ENCODE measurements at places on chromosomes 6 and 20.

GRCh38 chr6:73109659-73110058, 115.6 kb downstream of the KHDC1L start:
- no peak for DNase-seq

GRCh38 chr6:66849843-66850242, 1142.8 kb upstream of the EYS start:
- no peak for DNase-seq

- no peak for DNase-seq
These were observed 83.6 kb downstream of the PFDN4 start for GRCh38 chr20:54291339-54292010.

- DNase-seq = no peak
These were observed 8.7 kb downstream of the CPNE5 start for GRCh38 chr6:36830577-36830976.

GRCh38 chr6:686497-686896, 6.4 kb downstream of the EXOC2 start:
- no peak for DNase-seq

DNA sequence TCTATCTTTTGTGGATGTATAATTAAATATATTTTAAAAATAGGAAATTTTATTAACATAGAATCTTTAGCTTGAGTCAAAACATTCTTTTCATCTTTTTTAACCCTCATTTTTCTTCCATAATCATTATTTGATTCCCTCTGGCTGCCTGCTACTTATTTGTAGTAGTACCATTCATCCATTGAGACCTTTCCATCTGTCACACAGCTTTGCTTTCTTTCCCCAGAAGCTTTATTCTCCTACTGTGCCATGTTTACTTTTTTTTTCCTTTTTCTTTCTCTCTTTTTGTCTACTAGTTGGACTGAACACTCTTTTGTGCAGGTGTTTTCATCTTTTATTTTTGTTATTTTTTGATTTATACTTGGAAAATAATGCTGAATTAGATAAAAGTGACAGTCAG, 522.6 kb upstream of the MMS22L start:
- DNase-seq = no peak

DNA sequence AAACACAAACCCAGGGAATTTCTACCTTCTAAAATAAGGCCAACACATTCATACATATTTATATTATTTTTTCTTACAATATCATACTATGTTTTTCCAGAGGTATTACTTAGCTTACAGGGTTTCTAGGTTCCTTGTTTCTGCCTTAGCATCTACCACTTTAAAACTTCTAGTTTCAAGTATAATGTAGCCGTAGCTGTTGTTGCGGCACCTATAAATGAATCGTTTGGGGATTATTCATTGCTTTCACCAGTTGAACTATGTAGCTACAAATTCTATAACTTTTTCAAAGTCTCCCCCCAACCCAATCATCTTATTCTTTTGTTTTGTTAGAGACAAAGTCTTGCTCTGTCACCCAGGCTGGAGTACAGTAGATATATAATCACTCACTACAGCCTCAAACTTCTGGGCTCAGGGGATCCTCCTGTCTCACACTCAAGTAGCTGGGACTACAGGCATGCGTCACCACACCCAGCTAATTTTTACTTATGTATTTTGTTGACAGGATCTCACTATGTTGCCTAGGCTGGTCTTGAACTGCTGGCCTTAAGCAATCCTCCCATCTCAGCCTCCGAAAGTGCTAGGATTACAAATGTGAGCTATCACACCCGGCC, 43.9 kb downstream of the TNFAIP3 start:
- DNase-seq = no peak

GRCh38 chr20:31606804-31607639, 1.9 kb downstream of the ID1 start:
- DNase-seq = no peak

GRCh38 chr6:148898376-148899014, 151.7 kb downstream of the UST start:
- no peak for DNase-seq

- DNase-seq = no peak
These were observed 3.8 kb upstream of the OGFRL1 start for GRCh38 chr6:71284785-71285184.

DNA sequence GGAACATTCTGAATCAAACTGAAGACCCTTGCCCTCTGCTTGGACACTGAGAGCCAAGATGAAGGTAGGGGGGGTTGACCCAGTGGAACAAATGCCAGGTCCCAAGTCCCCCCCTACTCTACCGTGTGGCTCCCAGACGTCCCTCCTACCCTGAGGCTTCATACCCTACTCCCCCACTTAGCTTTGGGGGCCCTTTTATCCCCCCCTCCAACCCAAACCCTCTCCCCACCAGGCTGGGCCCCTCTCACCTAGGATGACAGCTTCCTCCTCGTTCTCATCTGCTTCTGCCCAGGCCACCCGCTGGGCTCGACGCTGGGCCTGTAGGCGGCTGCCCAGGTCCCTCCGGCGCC, 1.5 kb downstream of the DDRGK1 start:
- DNase-seq = no peak

DNA sequence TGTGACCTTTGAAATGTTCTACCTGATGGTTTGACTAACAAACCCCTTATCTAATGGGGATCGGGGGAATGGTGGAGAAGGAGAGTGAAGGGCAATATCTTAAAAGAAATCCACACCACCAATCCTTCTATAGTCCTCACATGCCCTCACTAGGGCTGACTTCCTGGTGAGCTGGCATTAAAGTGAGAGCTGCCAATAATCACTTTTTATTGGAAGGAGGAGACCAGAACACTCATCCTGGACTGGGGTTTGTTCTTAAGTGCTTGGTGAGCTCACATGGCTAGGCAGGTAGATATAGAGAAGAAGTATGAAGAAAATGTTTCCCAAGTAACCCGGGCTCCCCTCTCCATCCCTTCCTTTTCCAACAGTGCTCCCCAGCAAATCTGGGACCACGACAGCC, 49.8 kb downstream of the SCGN start:
- no peak for DNase-seq

GRCh38 chr6:7224731-7225130, 88.3 kb downstream of the SSR1 start:
- DNase-seq = no peak

GRCh38 chr20:47768016-47768824, 17.1 kb downstream of the SULF2 start:
- no peak for DNase-seq

DNA sequence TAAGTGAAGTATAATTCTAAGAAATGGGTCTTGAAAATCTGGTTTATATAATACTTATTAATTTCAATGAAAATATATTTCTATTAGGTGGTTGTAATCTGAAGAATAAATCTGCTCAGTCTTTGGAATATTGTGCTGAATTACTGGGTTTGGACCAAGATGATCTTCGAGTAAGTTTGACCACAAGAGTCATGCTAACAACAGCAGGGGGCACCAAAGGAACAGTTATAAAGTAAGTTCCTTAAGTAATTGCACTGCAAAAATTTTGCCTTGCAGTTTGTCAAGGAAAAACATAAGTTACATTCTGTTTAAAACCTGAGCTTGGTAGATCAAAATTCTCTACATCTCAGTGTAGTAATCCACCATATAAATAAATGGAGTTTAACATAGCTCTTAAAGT, 106.0 kb downstream of the MYO6 start:
- peak; percentile 44 for DNase-seq

DNA sequence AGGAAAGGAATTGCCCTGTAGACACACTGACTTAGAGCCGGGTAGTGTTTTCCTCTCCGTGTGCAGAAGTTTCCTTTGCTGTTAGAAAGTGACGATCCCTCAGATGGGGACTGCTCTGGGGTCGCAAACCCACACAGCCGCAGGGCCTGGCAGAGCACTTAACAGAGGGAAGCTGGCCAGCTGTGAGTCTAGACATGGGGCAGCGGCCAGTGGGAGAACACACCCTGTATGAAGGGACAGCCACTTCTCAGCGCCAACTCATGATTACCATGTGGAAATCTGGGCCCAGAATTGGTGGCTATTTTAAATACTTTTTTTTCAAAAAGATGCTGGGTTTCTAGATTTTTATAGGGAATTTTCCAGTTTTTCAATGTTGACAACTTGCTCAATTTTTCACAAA, 39.4 kb downstream of the SLC9A8 start:
- DNase-seq = no peak

- DNase-seq = no peak
These were observed 21.7 kb upstream of the NOL4L start for GRCh38 chr20:32606790-32607189.

GRCh38 chr6:146903451-146903850, 300.8 kb upstream of the STXBP5 start:
- no peak for DNase-seq

DNA sequence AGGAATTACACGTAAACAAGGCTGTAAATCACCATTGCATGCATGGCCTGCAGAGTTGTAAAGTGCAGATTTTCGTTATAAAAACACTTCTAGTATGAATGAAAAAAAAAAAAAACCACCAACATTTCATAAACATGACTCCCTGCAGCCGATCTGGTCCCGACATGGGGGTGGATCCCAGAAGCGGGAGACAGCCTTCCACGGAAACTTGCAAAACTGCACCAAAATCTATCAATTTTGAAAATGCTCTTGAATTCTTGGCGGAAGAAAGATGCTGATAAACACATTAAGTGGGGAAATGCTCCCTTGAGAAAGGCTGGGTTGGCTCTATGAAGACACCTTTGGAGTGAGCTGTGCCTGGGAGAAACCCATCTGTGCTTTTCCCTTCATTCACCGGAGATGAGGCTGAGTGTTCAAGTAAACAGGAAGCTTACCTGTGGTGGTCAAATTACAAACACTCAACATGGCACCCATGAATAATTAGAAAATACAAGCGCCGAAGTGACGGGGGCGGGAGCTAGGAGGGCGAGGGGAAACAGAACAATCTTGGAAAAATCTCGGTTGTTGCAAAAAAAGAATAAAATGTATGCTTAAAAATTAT, 845 bp upstream of the ANKRD60 start:
- DNase-seq = no peak

GRCh38 chr6:46909371-46909770, 12.4 kb downstream of the ADGRF5 start:
- peak; percentile 10 for DNase-seq

DNA sequence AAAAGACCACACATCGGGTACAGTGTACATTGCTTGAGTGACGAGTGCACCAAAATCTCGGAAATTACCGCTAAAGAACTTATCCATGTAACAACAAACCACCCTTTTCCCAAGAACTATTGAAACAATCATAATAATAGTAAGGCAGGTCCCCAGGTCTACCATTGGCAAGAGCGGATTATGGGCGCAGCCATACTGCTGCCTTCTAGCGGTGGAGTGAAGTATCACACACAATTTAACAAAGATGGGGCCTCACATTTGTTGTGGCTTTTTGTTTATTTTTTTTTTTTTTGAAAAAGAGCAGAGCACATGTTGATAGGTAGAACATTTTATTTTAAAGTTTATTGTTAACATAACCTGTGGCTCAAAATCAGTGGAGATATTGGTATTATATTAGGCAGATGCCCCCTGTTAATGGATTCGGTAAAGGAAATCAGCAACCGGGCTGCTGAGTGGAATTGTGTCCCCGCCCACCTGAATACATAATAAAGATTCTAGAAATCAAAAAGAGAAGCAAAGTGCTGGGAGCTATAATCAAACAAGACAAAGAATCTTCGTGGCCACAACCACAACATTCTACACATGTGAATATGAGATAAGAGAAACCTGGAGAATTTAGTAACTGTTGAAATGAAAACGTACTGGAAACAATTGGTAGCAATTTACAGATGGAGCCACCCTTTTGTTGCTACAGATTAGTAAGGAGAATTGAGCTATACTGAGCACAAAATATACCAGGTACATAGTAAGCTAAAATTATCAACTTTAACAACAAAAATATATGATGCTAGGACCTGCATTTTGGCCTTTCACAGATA, 94.2 kb upstream of the EXOC2 start:
- DNase-seq = no peak

DNA sequence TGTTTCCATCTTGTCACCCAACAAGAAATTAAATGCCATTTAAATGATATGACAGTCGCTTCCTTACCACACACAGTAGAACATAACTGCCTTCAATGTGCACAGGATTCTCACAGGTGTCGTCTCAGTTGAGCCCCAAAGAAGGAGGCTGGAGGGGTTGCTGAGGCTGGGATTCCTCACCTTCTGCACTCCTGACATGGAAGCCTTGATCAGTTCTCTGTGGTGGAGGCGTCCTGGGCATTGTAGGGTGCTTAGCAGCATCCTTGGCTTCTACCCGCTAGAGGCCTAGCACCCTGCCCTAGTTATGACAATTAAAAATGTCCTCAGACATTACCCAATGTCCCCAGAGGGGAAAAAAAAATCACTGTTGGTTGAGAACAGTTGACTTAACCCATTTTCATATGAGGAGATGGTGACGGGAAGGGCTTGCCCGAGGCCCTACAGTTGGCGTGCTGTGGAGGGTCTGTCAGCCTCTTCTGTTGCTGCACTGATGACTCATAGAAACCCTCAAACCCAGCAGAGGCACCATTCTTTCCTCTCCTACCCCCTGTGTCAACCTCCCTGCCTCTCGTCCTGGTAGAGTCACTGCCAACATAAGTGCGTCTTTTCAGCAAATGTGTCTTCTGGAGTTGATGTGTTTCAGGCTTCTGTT, 19.3 kb upstream of the ZNF831 start:
- DNase-seq = no peak

GRCh38 chr6:167690931-167691330, 135.8 kb upstream of the AFDN start:
- no peak for DNase-seq

- peak; percentile 84 for DNase-seq
These were observed 6.3 kb downstream of the TNFAIP3 start for GRCh38 chr6:137873273-137873762.

- no peak for DNase-seq
These were observed 105.7 kb upstream of the SNX9 start for GRCh38 chr6:157717340-157717748.

DNA sequence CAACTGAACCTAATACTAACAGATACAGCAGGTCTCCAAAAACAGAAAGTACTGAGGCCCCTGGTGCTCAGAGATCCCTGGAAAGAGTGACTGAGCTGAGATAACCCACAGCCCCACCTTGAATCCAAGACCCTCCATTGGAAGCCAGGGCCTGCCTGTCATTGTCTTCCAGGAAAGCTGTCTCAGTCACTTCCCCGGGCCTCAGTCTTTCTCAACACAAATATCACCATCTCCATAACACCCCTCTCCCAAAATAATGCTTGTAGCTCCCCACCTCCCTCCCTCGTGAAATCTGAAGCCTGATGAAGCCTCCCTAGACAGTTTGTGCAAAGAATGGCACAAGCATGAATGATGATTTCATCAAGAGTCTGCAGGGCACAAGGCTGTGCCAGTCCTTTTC, 138.2 kb upstream of the LRFN2 start:
- DNase-seq = no peak

- DNase-seq = no peak
These were observed 11.7 kb upstream of the MAPK13 start for GRCh38 chr6:36118550-36119107.

- no peak for DNase-seq
These were observed 283.1 kb downstream of the PREX1 start for GRCh38 chr20:48544402-48545339.

- no peak for DNase-seq
These were observed 91.8 kb downstream of the REPS1 start for GRCh38 chr6:138896104-138896756.

All from GM03348 (cell line).